ENCODE measurements at places on chromosomes 7 and 10.

GRCh38 chr7:151340794-151341356, 737 bp upstream of the NUB1 start:
- no peak for DNase-seq

DNA sequence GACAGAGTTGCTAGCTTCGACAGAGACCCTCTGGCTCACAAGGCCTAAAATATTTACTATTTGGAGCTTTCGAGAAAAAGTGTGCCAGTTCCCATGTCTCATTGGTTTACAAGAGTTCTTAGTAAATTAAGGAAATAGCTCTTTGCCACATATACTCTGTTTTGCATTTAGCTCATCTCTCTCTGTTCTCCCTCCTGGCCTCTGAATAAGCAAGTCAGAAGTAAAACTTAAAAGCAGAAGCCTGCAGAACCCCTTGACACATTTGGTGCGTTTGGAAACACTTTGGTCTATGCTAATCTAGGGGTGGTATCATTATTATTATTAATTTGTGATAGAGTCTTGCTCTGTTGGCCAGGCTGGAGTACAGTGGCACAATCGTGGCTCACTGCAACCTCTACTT, 6.4 kb downstream of the CARD11 start:
- no peak for DNase-seq

- DNase-seq = no peak
Observed at GRCh38 chr7:111268941-111269340, 178.0 kb downstream of the LRRN3 start.

DNA sequence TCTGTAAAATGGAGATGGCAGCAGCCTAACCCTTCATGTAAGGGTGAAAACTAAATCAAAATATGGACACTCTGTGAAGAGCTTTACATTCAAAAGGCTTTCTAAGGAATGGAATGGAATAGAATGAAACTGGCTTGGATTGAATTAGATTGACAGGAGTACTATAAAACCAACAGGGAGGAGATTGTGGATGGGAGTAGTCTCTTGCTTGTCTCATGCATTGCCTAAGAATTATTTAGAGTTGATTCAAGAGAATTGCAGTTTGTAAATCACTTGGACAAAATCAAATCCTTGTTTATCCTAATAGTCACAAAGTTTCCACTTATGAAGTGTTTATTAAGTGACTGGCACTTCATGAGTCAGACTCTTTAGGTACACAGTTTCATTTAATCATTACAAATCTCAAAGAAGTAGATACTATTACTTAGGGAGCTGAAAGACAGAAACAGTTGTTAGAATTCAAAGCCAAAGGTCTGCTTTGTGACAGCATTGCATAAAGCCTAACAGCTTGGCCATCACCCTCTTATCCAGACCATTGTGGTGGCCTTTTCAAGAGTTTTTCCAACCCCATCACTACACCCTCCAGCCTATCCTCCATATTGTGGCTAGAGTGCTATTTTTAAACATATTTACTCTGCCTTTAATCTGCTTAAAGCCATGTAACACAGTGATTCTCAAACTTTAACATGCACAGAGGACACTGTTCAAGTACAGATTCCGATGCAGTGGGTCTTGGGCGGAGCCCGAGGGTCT, 91.9 kb upstream of the GHITM start:
- DNase-seq = no peak

- DNase-seq = no peak
Observed at GRCh38 chr10:94630017-94630688, 53.4 kb upstream of the CYP2C18 start.

DNA sequence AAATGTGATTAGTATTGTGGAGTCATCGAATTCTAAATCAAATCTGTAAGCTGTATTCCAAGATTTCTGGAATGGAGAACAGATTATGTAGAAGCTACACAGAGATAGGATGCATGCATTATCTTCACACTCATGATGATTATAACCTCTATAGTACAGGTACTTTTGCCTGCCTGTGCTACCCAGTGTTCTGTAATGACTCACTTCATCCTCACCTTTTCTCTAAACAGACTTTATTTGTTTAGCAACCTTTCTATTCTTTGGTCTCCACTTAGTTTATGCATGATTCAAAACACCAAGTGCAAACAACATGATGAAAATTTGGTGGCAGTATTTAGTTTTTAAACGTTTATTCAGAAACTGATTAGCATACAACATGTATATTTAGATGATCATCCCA, 68.4 kb upstream of the PRPS1L1 start:
- no peak for DNase-seq
